ENCODE measurements at places on chromosomes 2 and 18.

DNA sequence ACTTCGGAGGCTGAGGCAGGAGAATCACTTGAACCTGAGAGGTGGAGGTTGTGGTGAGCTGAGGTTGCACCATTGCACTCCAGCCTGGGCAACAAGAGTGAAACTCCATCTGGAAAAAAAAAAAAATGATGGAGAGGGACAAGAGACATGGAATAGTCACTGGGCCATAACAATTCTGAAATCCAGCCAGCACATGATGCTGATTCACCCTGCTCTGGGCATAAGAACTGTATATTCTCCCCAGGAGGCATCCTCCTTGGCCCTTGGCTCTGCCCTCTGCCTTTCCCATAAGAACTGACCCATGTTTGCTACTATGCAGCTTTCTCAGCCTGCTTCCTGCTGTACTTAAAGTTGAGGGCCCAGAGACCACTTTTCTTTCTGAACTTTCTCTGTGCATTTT lies 297.7 kb downstream of the GBX2 start:
- no peak for DNase-seq

- no peak for DNase-seq
These were observed 139.2 kb downstream of the SLC4A3 start for GRCh38 chr2:219766658-219767057.

DNA sequence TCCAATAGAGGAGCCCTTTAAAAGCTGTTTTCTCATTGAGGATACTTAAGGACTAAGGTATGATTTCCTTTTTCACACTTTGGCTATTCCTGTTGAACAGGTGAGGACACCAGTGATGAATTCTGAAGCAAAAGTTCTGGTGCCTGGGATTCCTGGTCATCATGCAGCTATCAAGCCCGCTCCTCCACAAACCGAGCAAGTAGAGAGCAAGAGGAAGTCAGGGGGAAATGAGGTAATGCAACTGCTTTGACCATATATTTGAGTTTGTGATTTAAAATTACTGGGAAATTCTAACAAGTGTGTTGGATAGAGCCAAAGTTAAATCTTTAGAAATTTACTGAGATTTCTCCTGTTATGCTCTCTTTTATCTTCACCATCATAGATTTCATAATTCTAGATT lies 33.0 kb downstream of the WDR43 start:
- no peak for DNase-seq

GRCh38 chr2:121454549-121455090 lies 76.1 kb upstream of the RNU4ATAC start:
- DNase-seq, result no peak

- no peak for DNase-seq
These were observed 4.2 kb downstream of the CIB4 start for GRCh38 chr2:26636935-26637334.

DNA sequence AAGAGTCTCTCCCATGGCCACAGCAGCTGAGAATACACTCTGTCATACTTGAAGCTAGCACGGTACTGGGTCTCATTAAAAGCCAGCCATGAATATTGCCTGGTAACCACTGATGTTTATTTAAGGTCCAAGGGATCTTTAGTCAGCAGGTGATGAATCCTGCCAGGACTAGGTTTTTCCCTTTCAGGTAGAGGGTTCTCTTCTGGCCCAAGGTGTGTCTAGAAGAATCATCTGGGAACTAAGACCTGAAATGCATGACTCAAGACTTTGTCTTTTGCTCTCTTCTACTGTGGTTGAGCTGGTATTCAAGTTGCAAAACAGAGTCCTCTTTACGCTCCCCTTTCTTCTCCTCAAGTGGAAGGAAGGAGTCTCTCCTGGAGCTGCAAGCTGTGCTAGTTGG lies 400.5 kb upstream of the FSIP2 start:
- DNase-seq, result no peak

DNA sequence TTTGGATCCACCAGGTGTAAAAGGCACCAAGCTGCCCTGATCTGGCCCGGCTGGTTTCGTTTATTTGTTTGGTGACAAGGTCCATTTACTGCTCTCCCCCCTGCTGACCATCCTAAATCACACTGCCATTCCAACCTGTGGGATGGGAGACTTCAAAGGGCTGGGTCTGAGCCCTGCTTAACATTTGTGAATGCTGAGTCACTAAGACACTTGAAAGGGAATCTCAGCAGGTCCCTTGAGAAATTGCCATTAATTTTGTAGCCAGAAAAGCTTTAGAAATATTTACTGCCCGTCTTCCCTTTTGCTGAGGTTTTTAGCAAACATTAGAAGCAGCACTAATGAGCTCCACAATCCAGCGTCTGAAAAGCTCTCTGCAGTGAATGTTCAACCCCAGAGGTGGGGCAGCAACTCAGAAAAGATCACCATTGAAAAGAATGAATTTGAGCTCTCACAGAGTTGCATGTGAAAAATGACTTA lies 133.8 kb downstream of the ARL4C start:
- peak; percentile 61 for DNase-seq

GRCh38 chr2:95390881-95391321 lies 11.6 kb upstream of the FAHD2A start:
- no peak for DNase-seq

DNA sequence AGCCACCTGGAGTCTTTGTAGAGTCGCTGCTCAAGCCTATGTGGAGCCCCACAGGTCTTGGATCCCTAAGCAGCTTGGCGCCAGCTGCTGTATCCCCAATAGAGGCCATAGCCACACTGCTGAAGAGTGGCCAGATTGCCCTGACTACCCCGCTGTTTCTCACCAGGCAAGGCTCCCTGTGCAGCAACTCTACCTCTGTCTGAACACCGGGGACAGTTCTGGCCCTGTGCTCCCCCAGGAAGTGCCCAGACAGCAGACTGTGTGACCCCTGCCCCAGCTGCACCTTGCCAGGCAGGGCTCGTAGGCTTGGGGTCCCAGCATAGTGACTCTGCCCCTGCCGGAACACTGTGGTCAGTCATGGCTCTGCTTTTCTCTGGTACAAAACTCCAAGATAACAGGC lies 53.5 kb upstream of the GALNT13 start:
- DNase-seq, result no peak

GRCh38 chr2:232689152-232689910 lies 7.8 kb upstream of the GIGYF2 start:
- no peak for DNase-seq

- DNase-seq, result no peak
These were observed 49.6 kb downstream of the MYO3B start for GRCh38 chr2:170227507-170227947.

GRCh38 chr2:61980758-61981157 lies 75.3 kb downstream of the COMMD1 start:
- no peak for DNase-seq

DNA sequence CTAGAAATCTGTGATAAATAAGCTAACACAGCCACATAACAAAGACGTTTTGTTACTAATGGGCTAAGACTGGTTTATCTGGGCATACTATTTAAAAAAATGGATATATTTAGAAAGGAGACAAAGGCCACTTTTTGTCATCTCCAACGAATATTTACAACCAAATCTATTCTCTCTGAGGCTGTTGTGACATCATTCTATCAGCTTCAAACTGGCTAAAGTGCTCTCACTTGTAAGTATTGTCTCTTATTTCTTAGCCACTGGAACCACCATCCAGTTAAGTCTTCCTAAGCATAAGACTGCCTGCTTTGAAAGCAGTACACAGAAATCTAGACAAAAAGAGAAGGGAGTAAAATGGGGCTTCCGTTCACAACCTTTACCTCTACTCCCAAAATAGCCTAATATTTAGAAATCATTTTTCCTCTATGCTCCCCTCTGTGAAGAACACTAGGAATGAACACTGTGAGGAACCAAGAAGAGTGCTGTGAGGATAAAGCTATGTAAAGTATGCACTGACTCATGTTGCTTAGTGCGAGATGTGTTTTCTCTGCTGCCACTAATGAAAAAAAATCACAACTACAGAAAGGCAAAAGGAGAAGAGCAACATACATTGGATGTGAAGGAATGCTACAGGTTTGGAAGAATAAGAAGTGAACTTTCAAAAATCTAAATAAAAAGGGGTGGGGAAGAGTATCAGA lies 264.1 kb downstream of the EXOC6B start:
- DNase-seq, result peak; percentile 45
